Suprapubic skin (tissue), 4 donors: ENCODE measurements at places on chromosomes 11 and 22. TPM values are rescaled to one million over a fixed set of nuclear protein-coding genes. Genes with fewer than 3 reads are reported as not detected.

- H3K4me1 ChIP-seq = peaks cover 15% of the 10 kb centered on the region
- H3K27ac ChIP-seq = no peak overlapping the region
- no peaks in the 10 kb centered on the region for H3K27me3 ChIP-seq
Observed at GRCh38 chr22:23074451-23074850, 4.1 kb downstream of the GNAZ start.

GRCh38 chr22:46891382-46891951 is 129.0 kb downstream of the TBC1D22A start:
- H3K36me3 ChIP-seq = peaks cover 17% of the 10 kb centered on the region
- H3K4me1 ChIP-seq = peaks cover 13% of the 10 kb centered on the region
- peak; percentile 22 for DNase-seq

DNA sequence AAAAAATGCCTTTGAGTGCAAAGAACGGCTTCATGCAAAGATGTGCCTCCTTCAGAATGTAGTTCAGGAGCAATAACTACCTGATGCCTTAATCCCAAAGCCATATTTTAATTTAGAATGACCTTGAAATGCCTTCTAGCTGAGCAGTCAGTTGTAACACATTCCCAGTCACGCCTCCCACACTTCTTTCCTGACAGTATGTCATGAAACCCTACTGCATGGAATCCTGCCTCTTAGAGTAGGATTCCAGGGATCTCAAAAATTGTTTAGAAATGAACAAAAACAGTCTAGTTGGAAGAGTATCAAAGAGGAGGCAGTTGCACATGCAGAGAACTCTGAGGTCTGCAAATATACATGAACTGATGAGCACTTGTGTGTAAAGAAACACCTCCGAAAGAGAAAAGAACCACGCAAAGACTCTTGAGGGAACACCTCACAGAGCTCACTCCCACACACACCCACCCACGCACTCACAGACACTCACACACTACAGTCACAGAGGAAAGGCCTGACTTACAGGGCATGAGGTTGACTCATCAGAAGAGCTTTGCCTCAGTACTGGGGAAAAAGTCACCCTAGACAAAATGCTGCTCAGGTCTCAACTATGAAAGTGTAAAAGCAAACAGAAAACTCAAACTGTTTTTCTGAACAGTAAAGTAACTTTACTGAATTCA is 77.4 kb downstream of the GGTLC2 start:
- H3K4me3 ChIP-seq = no peak overlapping the region
- H3K4me1 ChIP-seq = no peaks in the 10 kb centered on the region
- peaks cover 8% of the 10 kb centered on the region for H3K27me3 ChIP-seq
- no peak for DNase-seq

The ART1 gene
- total RNA-seq = not detected

- no peak overlapping the region for H3K4me3 ChIP-seq
- peaks cover 11% of the 10 kb centered on the region for H3K4me1 ChIP-seq
Observed at GRCh38 chr11:130407978-130408377, 20.4 kb downstream of the ADAMTS8 start.

The CALCA gene
- not detected for total RNA-seq

GRCh38 chr11:8018484-8019313 is 31.6 kb downstream of the EIF3F start:
- peak overlapping the region; percentile 73 for H3K4me3 ChIP-seq
- H3K27me3 ChIP-seq = peaks cover 40% of the 10 kb centered on the region
- no peaks in the 10 kb centered on the region for H3K36me3 ChIP-seq
- peak overlapping the region; percentile 63 for H3K27ac ChIP-seq

GRCh38 chr11:100536979-100537378 is 150.1 kb upstream of the ARHGAP42 start:
- DNase-seq = no peak
- H3K36me3 ChIP-seq = no peaks in the 10 kb centered on the region
- H3K27ac ChIP-seq = no peak overlapping the region
- no peak overlapping the region for H3K4me3 ChIP-seq
- no peaks in the 10 kb centered on the region for H3K27me3 ChIP-seq

- no peaks in the 10 kb centered on the region for H3K36me3 ChIP-seq
- H3K4me1 ChIP-seq = no peaks in the 10 kb centered on the region
- H3K4me3 ChIP-seq = no peak overlapping the region
- H3K27me3 ChIP-seq = no peaks in the 10 kb centered on the region
- no peak for DNase-seq
Observed at GRCh38 chr11:28833169-28833568, 725.0 kb downstream of the METTL15 start.

- no peak for DNase-seq
- H3K27ac ChIP-seq = no peak overlapping the region
- H3K4me3 ChIP-seq = no peak overlapping the region
- peaks cover 2% of the 10 kb centered on the region for H3K4me1 ChIP-seq
- H3K27me3 ChIP-seq = no peaks in the 10 kb centered on the region
Observed at GRCh38 chr11:130940706-130941105, 24.4 kb upstream of the SNX19 start.

GRCh38 chr11:125157953-125158680 is 6.4 kb upstream of the PKNOX2 start:
- DNase-seq = no peak
- no peak overlapping the region for H3K4me3 ChIP-seq
- H3K27ac ChIP-seq = no peak overlapping the region

The MUC15 gene
- total RNA-seq = 58.1 TPM

The FAM180B gene
- total RNA-seq = 2.3 TPM

- DNase-seq = peak; percentile 78
- peaks cover 21% of the 10 kb centered on the region for H3K36me3 ChIP-seq
- no peaks in the 10 kb centered on the region for H3K27me3 ChIP-seq
- H3K4me3 ChIP-seq = peak overlapping the region; percentile 97
- peaks cover 95% of the 10 kb centered on the region for H3K4me1 ChIP-seq
Observed at GRCh38 chr22:49967706-49968208, 7.2 kb downstream of the PIM3 start.

GRCh38 chr22:32340411-32340810 is 17.3 kb upstream of the RFPL3 start:
- no peaks in the 10 kb centered on the region for H3K36me3 ChIP-seq
- DNase-seq = no peak
- peaks cover 24% of the 10 kb centered on the region for H3K27me3 ChIP-seq
- no peak overlapping the region for H3K27ac ChIP-seq

GRCh38 chr22:34019190-34019845 is 99.0 kb upstream of the LARGE1 start:
- H3K27me3 ChIP-seq = no peaks in the 10 kb centered on the region
- H3K4me3 ChIP-seq = no peak overlapping the region
- no peaks in the 10 kb centered on the region for H3K36me3 ChIP-seq
- no peaks in the 10 kb centered on the region for H3K4me1 ChIP-seq
- no peak for DNase-seq
- H3K27ac ChIP-seq = no peak overlapping the region

DNA sequence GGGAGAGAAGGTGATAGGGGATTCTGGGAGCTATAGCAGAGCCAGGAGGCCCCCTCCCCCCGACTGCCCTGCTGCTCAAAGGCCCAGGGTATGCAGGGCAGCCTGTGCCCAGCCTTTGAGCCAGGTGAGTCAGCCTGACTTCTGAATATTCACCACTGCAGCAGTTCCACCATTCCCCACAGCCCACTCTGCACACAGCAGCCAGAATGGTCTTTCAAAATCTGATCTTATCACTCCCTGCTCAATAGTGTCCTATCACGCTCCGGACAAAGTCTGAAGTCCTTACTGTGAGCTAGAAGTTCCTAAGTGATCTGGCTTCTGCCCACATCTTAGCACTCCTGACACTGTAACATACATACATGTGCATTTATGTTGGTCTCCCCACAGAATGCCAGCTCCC is 111.7 kb downstream of the BUD13 start:
- H3K27me3 ChIP-seq = peaks cover 35% of the 10 kb centered on the region
- H3K36me3 ChIP-seq = no peaks in the 10 kb centered on the region
- no peaks in the 10 kb centered on the region for H3K4me1 ChIP-seq

The SEPTIN3 gene
- total RNA-seq = 1.3 TPM

DNA sequence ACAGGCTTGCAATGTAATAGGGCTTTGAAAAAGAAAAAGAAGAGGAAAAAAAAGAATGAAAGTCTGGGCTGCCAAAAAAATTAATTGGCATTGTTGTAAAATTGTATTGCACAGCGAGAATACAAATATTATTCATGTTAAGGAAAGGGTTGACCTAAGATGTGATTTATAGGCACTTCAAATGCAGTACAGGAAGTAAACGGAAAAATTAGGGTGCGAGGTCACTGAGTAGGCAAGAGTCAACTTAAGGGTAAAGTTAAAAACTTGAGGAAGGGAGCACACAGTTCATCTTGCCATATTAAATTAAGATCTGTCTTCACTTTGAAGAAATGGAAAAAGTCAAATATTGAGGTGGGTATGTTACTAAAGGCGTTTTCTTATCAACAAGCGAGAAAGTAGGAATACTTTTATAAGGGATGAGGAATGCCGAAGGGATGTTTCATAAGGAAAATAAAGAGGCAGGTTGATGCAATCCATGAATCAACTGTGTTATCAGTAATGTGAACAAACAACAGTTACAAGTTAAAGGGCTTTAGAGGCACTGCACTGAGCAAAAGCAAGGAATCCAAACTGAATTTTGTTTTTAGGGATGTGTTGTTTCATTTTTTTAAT is 123.0 kb downstream of the WT1 start:
- peaks cover 9% of the 10 kb centered on the region for H3K4me1 ChIP-seq
- no peak overlapping the region for H3K27ac ChIP-seq
- peaks cover 7% of the 10 kb centered on the region for H3K27me3 ChIP-seq
- DNase-seq = no peak
- H3K36me3 ChIP-seq = no peaks in the 10 kb centered on the region
- no peak overlapping the region for H3K4me3 ChIP-seq

GRCh38 chr11:73129198-73129597 is 12.9 kb downstream of the FCHSD2 start:
- no peaks in the 10 kb centered on the region for H3K27me3 ChIP-seq
- DNase-seq = no peak
- H3K36me3 ChIP-seq = peaks cover 8% of the 10 kb centered on the region
- H3K4me1 ChIP-seq = no peaks in the 10 kb centered on the region

DNA sequence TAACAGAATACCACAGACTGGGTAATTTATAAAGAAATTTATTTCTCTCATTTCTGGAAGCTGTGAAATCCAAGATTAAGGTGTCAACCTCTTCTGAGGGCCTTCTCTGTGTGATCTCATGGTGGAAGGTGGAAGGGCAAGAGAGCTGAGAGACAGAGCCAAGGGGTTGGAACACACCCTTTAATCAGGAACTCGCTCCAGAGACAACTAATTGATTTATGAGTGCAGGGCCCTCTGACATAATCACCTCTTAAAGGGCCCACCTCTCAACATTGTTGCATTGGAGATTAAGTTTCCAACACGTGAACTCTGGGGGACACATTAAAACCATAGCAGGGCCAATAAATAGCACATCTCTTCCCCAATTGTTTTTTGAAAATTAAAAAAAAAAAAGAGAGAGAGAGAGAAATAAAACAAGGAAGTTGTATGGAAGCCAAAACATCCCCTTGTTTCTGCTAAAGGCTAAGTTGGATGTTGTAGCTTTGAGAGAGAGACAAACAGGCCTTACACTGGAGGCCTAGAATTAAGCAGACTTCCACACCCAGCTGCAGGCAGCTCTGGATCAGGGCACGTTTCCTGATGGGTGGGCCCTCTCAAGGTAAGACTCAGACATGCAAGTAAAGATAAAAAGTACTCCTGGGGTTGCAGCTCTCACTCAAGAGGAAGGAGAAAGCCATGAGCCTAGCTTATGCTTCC is 64.1 kb upstream of the BIRC3 start:
- H3K4me1 ChIP-seq = peaks cover 16% of the 10 kb centered on the region
- peak overlapping the region; percentile 69 for H3K27ac ChIP-seq
- H3K36me3 ChIP-seq = no peaks in the 10 kb centered on the region
- H3K4me3 ChIP-seq = no peak overlapping the region
- no peak for DNase-seq

GRCh38 chr11:102188488-102188887 is 78.2 kb downstream of the YAP1 start:
- peaks cover 20% of the 10 kb centered on the region for H3K4me1 ChIP-seq
- peak overlapping the region; percentile 27 for H3K27ac ChIP-seq
- DNase-seq = no peak
- no peak overlapping the region for H3K4me3 ChIP-seq
- no peaks in the 10 kb centered on the region for H3K36me3 ChIP-seq
- no peaks in the 10 kb centered on the region for H3K27me3 ChIP-seq

DNA sequence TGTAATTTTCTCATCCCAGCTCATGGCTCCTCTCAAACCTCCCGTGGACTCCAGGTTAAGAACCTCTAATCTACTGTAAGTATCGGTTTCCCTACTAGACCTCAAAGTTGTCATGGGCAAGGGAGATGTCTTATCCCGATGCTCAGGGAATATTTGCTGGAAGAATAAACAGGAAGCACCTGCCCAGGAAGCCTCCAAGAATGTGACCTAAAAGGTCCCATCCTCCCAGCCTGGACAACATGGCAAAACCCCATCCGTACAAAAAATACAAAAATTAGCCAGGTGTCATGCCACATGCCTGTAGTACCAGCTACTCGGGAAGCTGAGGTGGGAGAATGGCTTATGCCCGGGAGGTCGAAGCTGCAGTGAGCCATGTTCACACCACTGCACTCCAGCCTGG is 62.4 kb downstream of the APOL1 start:
- H3K4me3 ChIP-seq = no peak overlapping the region
- no peaks in the 10 kb centered on the region for H3K27me3 ChIP-seq
- no peak for DNase-seq
- peaks cover 99% of the 10 kb centered on the region for H3K36me3 ChIP-seq
- H3K4me1 ChIP-seq = no peaks in the 10 kb centered on the region

The CYP2D6 gene
- total RNA-seq = 1.8 TPM

DNA sequence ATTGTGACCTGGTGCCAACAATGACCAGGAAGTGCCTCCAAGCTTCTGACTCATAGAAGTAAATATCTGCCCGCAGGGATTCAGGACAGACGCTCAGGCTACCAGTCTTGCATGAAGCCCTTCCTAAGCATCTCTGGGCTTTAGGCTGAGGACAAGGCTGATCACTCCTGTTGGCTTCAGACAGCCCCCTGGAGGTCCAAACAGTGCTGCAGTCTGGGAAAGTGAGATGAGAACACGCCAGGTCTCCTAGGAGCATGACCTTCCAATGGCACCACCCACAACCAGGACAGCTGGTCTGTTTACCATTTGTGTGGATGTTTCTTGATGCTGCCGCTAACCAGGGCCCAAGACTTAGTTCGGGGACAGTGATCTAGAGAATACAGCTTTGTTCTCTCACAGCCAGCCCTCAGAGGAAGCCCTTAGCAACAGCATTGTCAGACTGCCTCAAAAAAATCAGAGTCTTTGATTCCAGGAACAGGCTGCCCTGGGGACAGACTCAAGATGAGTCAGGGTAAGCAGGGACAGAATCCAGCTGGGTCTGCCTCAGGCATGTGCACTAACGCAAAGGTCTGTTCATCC is 111.2 kb downstream of the ZNF280B start:
- H3K27ac ChIP-seq = no peak overlapping the region
- no peak for DNase-seq
- no peaks in the 10 kb centered on the region for H3K36me3 ChIP-seq
- no peak overlapping the region for H3K4me3 ChIP-seq
- peaks cover 13% of the 10 kb centered on the region for H3K4me1 ChIP-seq

GRCh38 chr11:43825217-43825816 is 55.3 kb upstream of the ALKBH3 start:
- no peaks in the 10 kb centered on the region for H3K4me1 ChIP-seq
- peaks cover 5% of the 10 kb centered on the region for H3K36me3 ChIP-seq
- H3K27ac ChIP-seq = no peak overlapping the region
- no peak for DNase-seq
- H3K27me3 ChIP-seq = no peaks in the 10 kb centered on the region
- no peak overlapping the region for H3K4me3 ChIP-seq

The OR2AT4 gene
- total RNA-seq = not detected

The PGA4 gene
- not detected for total RNA-seq
